ENCODE measurements at places on chromosomes 6 and 20.

DNA sequence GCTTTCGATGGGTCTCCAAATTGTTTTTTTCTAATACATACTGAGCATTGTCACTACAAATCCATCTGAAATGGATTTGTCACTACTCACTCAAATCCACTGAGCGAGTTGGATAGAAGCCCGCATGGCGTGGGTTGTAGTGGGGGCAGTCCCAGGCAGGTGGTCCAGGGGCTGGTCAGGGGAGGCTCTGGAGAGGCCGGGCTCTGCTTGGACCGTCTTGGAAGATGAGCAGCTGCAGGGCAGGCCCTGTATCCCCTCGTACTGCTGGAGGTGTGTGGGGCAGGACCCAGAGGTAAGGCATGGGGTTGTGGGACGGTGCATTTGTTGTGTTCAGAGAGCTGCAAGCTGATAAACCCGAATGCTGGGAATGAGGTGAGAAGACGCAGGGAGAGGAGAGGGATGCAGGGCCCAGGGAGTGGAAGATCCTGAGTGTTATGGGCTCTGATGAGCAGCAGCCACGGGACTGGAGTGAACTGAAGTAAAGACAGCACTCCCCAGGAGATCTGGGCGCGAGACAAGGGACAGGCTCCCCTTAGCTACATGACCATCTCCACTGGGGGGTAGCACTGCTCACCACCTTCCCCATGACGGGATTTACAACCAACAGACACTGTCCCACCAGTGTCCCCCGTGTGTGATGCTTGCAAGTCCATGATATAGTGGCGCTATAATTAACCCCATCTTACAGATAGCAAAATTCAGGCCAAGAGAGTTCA is 45.9 kb downstream of the PSMG4 start:
- no peak for DNase-seq

DNA sequence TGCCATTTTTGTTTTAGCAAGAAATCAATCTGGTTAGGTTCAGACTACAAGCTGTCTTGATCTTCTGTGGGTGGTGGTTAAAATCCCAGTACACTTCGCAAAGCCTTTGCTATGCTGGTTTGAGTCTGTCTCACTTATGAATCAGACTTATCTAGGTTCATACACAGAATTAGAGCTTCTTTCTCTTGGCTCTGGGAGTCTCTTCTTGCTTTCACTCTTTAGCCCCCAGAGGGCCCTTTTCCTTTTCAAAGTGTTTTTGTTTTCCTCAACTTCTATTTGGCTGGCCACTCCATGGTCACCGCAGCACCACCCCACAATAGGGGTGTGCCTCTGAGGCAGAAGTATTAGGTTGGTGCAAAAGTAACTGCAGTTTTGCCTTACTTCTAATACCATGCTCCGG is 21.3 kb downstream of the ECI2 start:
- no peak for DNase-seq

DNA sequence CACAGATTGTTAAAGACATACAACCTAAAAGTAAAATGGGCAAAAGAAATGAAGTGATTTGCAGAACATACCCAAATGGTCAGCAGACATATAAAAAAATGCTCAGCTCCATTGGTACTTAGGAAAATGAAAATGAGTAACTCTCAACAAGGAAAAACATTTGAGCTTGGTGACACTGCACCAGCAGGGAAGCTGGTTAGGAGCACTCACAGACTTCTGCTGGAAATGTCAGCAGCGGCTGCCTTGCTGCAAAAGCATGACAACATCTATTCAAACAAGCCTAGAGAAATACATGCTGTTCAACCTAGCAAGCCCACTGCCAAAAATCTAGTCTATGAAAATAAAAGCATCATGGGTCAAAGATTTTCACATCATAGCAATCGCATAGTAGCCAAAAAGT is 99.0 kb upstream of the FOXQ1 start:
- DNase-seq = no peak

DNA sequence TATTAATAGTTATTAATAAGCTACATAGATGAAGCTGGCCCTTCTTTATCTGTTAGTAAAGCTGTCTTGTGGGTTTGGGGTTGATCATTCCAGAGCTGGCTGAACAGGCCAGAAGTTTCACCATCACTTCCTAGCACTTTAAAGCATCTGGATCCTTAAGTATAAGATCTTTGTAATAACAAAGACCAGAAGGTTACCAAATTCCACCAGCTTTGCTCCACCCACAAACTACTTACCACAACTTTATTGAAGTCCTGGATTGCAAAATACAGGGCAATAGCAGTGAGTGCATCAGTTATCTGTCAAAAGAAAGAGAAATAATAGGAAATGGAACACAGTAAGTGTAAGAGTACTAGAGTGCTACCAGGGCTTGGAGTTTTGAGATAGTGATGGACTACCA is 33.0 kb downstream of the PIGU start:
- DNase-seq = no peak

- DNase-seq = no peak
Measured at GRCh38 chr6:87522686-87523085, 49.9 kb downstream of the SLC35A1 start.

Data from NCI-H526 (cell line).